ENCODE measurements at places on chromosomes 16 and 17.

GRCh38 chr16:88870608-88871348 is 4.3 kb upstream of the PABPN1L start:
- DNase-seq = no peak

GRCh38 chr16:2933701-2934100 is 22.0 kb downstream of the FLYWCH1 start:
- no peak for DNase-seq

- DNase-seq = no peak
Observed at GRCh38 chr17:60905709-60906108, 228.1 kb downstream of the BCAS3 start.

GRCh38 chr17:55005520-55005919 is 37.0 kb downstream of the STXBP4 start:
- DNase-seq = no peak

- no peak for DNase-seq
Observed at GRCh38 chr17:2957631-2958286, 105.6 kb downstream of the OR1D5 start.

- no peak for DNase-seq
Observed at GRCh38 chr17:50101346-50102163, 6.4 kb downstream of the PDK2 start.

- DNase-seq = no peak
Observed at GRCh38 chr17:82528484-82529265, 9.1 kb downstream of the FOXK2 start.

- DNase-seq = no peak
Observed at GRCh38 chr16:53052519-53053501, at the start of gene CHD9NB. Gene CHD9NB (minus strand): TSS chr16:53052897. CDS start chr16:53044158, 8,739 bp downstream.

DNA sequence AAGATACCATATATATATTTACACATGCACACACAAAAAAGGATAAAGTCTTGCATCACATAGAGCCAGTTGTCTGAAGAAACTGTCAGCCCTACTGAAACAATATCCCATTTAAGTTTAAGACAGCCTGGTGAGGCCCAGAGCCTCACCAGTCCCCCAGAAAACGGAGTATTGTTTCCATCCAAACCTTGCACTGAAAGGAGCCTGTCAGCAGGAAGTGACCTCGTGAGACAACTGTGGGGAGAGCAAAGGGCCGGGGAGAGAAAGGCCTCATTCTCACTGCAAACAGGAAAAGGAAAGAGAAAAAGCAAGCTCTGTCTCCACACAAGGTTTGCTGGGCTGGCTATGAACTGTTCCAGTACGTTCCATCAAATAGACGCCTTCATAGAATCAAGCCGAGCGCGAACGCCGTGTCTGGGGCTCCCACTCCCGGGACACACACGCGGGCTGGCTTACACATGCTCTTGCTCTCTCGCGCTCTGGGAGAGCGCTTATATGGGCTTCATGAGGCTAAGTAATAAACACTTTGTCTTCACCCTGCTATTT is 44.4 kb upstream of the ZFHX3 start:
- no peak for DNase-seq

- DNase-seq = no peak
Observed at GRCh38 chr16:77170805-77171204, 20.2 kb upstream of the MON1B start.

GRCh38 chr17:77359236-77359635 is 218.5 kb downstream of the SEC14L1 start:
- no peak for DNase-seq

- DNase-seq = no peak
Observed at GRCh38 chr16:84584678-84585077, 33.2 kb downstream of the COTL1 start.

DNA sequence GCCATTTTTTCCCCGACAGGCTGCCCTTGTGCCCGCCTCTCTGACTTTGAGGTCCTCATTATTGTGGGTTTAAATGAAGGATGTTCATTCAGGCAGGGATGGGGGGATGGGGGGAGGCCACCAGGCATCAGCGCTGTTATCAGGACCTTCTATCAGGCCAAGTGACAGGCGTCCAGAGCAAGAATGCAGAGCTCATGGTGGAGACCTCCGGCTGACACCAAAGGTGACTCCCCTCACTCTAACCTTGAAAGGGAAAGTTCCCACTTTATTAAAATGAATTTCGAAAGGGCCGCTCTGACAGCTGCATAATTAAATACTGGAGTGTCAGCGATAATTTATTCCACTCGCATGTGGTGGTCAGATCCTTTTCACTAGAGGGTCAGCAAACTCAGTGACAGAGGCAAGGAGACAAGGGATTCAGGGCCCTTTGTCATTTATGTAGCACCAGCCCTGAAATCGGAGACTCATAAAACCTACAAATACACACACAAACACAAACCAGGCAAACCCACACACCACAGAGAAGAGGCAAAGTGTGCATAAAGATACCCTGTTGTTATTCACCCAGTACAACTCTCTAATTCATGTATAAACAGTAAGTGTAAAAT is 436.0 kb downstream of the MAF start:
- no peak for DNase-seq

- DNase-seq = peak; percentile 40
Observed at GRCh38 chr17:47324224-47325020, 667 bp downstream of the EFCAB13 start.

- no peak for DNase-seq
Observed at GRCh38 chr17:65290616-65291015, 153.4 kb downstream of the RGS9 start.

DNA sequence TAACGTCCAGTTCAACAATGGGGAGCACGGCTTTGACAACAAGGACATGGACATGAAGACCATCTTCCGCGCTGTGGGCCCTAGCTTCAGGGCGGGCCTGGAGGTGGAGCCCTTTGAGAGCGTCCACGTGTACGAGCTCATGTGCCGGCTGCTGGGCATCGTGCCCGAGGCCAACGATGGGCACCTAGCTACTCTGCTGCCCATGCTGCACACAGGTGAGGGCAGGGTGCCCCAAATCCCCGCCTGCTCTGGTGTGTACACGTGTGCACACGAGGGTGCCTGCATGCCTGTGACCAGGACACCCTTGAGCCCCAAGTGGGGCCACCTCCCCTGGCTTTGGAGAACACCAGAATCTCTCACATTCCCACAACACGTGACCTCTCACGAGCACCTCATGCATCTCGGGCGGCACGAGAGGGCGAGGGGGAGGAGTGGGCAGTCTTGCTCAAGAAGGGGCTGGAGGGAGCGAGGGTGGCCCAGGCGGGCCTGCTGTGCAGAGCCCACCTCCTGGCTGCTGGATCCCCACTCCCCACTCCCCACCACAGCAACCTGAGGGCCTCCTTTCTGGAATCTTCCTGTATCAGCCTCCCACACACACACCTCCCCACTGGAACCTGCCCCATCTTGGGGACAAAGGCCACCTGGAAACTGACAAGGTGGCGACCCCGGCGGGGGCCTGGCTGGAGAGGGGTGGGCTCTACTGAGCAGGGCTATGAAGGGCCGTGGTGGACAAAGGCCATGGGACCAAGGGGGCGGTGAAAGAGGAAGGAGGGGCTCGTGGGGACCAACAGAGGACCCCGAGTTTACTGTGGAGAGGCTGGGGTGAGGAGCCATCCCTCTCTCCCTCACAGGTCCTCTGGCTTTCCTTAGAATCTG is 6.5 kb downstream of the ENPP7 start:
- no peak for DNase-seq

DNA sequence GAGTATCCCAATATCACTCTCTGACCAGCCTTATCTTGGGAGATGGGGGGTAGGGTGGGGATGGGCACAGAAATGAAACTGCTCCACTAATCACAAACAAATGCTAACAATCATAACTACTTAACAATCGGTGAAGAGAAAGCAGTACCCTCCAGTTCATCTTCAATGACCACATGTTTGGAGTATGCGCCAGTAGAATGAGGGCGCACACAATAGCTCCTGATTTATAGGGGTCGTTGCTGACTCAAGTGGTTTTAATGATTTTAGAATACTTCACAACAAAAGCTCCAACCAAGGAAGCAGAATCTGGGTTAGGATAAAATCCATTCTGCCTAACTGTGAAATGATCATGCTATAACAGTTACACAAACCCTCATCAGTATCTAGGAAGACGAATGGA is 184.4 kb downstream of the AATF start:
- no peak for DNase-seq

DNA sequence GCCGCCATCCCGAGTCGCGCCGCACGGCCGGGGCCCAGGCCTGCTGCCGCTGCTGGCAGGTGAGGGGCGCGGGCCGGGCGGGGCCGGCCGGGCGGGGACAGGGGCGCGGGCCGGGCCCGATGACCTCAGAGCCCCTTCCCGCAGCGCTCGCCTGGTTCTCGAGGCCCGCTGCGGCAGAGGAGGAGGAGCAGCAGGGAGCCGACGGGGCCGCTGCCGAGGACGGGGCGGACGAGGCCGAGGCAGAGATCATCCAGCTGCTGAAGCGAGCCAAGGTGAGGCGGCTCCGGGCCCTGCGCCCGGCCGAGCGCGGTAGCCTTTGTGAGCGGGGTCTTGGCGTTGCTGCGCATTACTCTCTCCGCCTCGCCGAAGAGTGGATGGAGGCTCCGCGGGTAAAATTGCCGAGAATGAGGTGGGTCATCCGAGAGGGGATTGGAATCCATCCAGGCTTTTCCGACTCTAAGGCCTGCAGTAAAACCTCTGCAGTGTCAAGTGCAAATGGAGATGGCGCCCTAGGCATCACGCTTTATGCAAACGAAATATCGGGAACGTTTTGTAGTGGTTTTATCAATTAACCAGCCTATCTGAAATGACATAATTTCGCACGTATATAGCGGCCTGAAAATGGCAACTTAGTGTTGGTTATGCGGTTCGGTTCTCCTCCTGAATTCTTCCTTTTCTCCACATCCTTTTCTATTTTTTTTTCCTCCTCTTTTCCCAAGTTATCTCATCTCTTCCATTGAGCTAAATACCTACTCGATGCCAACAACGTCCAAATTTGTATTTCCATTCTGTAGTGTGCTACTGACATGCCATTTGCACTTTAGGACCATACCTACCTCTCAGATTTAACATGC is 577 bp downstream of the TTC19 start:
- DNase-seq = no peak

DNA sequence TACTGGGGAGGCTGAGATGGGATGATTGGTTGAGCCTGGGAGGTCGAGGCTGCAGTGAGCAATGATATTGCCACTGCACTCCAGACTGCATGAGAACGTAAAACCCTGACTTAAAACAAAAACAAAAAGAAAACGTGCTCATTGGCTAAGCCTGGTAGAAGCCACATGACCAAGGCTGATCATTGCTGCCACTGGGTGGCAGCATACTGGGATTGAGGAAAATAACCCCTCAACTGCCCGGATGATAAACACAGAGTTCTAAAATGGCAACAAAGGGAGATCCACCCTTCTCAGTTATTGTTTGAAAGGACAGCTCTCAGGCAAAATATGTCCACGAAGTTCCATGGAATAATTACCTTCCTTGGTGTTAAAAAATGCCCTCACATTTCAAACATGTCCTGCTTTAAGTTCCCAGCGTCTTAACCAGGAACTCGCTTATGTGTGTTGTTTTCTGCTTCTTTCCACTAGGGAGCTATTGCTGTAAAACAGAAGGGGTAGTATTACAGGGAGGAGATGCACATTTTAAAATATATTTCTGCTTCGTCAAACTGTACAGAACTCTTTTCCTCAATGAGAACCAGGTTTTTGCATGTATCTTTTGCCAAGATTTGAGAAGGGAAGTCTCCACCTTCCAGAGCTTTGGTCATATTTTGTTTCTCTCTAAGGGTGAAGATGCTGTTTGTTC is 675.3 kb downstream of the MAF start:
- DNase-seq = no peak

DNA sequence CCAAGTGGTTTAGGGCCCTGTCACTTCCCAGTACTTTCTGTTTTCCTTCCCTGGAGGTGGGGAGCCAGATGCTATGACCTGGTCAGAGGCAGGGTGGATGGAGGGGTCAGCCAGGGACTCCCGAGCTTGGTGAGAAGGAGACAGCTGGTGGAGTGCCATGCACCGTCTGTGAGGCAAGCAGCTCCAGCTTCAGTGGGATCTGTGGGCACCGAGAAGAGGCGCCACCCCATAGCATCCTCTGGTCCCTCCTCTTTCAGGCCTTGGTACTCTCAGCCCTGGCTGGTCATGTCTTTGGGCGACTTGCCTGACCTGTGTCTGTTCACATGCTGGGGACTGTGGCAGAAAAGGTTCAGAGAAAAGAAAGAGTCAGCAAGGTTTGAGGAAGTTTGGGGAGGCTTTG is 299.3 kb upstream of the N4BP1 start:
- DNase-seq = no peak

GRCh38 chr17:31008374-31009041 is 37.7 kb downstream of the RNF135 start:
- peak; percentile 49 for DNase-seq

DNA sequence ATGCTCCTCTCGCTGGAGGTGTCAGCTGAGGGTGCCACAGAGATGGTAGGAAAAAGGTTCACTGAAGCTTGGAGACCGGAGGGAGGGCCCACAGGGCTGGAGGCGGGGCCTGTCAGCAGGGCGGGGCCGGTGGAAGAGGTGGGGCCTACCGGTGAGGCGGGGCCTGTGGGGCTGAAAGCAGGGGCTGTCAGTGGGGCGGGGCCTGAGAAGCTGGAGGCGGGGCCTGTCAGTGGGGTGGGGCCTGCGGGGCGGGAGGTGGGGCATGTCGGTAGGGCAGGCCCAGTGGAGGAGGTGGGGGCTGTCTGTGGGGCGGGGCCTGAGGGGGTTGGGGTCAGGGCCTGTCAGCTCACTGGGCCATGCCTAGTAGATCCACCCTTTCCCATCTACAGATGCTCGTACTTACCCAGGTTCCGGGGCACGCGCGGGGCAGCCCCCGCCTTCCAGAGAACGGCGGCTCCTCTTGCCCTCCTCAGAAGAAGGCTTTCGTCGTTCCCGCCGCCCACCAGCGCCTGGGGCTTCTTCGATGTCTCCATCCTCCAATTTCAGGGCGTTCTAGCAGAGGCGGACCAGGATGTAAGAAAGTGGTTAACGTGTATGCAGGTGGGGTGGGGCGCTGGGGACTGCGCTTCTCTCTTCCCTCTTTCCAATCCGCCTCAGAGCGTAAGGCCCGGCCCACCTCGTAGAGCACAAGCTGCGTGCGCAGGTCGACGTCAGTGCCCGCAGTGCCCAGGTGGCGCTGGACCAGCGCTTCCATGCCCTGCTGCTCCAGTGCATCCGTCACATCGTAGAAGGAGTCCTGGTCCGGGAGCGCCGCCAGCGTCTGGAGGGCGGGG is 9.8 kb downstream of the TMEM208 start:
- DNase-seq = peak; percentile 73

GRCh38 chr17:76702076-76702475 is 8.7 kb downstream of the MXRA7 start:
- no peak for DNase-seq

- DNase-seq = peak; percentile 27
Observed at GRCh38 chr17:81481073-81481799, 31.4 kb downstream of the ACTG1 start.

- no peak for DNase-seq
Observed at GRCh38 chr17:12122075-12122474, 101.4 kb downstream of the MAP2K4 start.

DNA sequence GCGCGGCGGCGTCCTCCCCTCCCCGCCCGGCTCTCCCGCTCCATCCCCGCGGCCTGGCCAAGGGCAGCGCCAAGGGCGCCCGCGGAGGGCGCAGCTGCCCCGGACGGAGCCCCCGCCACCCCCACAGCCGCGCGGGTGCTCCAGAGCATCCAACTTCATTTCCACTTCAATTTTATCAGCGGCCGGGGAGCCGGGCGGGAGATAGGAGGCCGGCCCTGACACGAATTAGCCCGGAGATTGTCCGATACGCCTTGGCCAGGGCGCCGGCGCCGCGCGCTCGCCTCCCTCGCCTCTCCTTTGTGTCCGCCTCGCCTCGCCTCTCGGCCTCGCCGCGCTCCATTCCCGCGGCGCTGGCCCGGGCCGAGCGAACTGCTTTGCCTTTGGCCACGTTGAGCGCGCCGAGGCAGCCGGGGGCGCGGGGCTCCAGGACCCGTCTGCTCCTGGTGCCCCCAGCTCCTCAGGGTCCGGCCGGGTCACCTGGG is 129.1 kb upstream of the LHX1 start:
- DNase-seq = no peak

All from activated effector memory CD4-positive, alpha-beta T cell treated with Interleukin-2 at 50 U/mL for 16 hours (primary cell).